ENCODE measurements at places on chromosomes 3 and 15.

DNA sequence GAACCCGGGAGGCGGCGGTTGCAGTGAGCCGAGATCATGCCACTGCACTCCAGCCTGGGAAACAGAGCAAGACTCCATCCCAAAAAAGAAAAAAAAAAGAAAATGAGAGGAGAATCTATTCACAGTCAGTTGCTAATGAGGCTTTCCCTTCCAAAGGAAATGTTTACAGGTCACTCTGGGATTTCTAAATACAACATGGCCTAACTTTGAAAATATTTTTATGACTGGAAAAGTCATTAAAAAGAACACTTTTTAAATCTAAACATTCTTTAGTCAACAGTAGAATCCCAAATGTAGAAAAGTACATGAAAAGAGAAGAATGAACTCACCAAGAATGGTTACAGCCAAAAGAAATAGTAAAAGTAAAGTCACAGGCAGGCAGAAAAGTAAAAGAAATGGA is 78.6 kb downstream of the PLD1 start:
- DNase-seq = no peak

DNA sequence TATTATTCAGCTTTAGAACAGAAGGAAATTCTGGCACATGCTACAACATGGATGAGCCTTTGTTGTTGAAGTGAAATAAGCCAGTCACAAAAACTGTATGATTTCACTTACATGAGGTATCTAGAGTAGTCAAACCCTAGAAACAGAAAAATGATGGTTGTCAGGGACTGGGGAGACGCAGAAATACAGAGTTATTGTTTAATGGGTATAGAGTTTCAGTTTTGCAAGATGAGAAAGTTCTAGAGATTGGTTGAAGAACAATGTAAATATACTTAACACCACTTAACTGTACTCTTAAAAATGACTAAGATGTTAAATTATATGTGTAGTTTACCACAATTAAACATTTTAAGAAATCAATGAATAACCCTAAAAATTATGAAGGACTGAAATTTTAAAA is 15.8 kb downstream of the SPTSSB start:
- DNase-seq = no peak

DNA sequence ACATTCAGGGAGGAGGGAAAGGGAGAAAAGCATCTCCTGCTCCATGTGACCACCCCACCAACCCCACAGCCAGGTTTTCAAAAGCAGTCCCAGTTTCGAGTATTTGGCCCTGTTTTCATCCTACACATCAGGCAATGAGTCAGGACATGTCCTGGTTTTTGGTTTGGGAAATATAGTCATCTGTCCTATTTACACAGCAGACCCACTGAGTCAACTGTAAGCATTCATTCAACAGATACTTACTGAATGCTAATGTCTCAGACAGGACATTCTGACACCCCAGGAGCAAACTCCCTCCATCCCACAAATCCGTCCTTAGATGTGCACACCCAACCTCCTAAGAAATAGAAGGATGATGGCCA is 32.9 kb downstream of the IGDCC3 start:
- no peak for DNase-seq

GRCh38 chr3:101796077-101796680 is 17.2 kb downstream of the NXPE3 start:
- peak; percentile 8 for DNase-seq

GRCh38 chr3:188000361-188000861 is 153.5 kb upstream of the LPP start:
- peak; percentile 68 for DNase-seq

DNA sequence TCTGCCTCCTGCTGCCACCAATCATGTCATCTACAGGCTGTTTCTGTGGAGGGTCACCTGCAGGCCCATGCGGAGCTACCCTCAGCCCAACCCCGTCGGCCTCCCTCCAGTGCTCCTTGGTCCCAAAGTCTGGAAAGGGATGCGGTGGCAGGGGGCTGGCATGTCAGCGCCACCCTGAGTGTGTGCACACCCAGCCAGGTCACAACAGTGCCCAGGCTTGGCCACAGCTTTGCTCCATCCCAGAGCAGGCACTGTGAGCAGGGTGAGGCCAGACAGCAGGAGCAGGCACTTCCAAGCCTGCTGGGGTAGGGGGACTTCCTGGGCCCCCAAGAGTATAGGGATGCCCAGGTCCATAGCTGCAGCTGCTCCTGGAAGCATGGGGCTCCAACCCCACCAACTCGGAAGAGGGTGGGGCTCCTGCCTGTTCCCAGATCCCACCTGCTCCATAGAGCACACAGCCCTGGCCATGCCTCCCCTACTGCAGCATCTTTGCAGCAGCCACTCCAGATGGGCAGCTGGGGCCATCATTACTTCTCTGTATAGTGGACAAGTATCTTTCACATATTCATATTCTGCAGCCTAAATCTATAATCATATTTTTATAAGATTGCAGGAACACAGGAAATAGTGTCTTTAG is 109.3 kb downstream of the CBLB start:
- no peak for DNase-seq

DNA sequence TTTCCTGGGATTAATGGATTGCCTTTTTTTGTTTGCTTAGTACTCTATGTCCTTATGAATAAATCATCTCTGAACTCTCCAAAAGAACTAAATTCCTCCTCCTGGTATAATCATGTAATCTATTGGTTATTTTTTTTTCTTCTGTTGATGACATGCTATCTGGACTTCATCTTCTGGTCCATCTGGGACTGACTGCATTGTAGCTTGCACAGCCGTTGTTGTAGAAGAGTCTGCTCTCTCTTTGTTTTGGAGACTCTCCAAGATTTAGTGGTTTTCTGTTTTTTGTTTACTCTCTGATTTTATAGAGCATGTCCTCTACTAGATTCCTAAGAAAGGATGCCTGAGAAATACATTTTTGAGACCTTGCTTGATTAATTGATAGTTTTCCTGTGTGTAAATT is 19.1 kb downstream of the IREB2 start:
- no peak for DNase-seq

DNA sequence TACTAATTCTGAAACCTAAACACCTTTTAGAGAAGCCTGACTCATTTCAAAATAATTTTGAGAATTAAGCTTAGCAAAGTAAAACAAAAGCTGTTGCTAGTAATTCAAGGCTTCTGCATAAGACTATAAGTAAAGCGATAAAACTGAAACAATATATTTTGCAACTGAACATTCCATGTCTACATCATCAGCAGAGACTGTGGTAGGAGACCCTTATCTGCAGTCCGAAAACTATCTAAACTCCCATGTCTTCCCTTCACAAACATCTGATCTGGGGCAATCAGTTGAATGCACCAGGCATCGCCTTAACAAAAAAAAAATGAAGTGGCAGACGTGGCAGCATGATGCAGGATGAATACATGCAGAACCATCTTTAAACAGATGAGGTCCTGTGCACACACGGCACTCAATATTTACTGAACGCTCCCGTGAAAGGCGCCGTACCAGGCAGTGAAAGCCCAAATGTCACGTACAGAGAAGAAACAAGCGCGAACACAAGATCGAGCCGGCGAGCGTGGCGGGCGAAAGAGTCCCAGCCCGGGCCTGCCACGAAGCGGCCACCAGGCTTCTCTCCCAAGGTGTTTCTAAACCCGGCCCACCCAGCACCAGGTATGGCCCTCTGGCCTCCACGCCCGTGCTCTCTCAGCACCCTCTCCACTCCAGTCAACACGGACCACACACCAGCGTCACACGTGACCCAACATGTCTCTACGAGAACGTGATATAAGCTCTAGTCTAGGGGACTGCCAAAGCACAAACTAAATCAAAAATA is 63.0 kb downstream of the CHSY1 start:
- no peak for DNase-seq

DNA sequence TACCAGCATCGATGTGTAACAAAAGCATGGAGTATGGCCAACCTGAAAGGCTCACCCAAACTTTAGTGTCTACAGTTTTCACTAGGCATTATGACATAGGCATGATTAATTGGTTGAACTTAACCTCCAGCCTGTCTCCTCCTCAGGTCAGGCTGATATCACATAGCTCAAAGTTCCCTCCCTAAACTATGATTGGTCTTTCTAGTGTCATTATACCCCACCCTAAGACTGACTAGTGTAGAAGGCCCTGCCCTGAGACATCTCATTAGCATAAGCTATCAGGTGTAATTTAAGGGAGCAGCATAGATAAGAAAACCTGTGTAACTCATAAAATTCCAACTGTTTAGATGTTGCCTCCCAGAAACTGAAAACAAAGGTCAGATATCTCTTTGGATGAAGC is 195.2 kb downstream of the ALCAM start:
- no peak for DNase-seq

DNA sequence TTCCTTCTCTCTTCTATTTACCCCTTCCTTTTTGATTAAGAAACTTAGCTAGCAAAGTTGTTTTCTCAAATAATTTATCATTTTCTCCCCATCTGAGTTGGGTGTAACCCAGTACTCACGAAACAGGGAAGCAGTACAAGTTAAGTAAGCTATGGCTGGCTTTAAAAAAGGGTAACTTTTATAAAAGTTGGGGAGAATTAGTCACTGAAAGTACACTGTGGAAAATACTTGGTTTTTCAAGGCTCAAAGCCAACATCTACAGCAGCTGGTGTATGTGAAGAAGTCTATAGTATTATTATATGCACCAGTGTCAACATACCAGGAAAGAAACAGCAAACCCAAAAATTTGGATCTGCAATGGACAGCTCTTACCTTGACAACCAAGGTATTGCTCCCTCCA is 25.5 kb downstream of the CLK3 start:
- DNase-seq = no peak

DNA sequence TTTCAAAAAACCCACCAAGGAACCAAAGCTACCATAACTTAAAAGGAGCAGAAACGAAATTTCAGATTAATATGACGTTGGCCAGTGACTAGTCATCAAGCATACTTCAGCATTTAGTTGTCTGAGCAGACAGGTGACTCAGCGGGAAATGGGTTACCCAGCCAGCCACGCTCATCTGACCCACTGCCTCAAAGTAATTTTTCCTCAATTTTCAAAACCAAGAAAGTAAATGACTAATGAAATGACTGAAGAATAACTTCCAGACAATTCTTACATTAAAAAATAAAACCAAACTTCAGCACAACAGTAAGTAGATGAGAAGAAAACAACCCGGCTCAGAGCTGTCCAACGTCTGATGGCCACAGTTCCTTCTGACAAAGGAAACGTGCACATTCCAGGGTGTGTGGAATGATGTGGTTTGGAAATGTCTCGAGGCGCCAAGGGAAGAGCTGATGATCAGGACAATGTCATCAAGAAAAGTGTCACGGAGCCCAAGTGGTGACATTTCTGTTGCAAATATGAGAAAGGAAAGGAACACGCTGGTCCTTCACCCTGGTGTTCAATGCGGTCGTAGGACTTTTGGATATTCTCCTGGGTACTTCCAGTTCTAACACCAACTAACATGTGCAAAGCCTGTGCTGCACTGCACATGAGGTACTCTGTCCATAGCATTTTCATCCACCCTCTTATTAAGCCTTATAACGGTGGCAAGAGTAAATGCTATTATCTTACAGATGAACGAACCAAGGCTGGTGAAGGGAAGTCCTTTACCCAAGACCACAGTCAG is 79.1 kb downstream of the FOXP1 start:
- no peak for DNase-seq

DNA sequence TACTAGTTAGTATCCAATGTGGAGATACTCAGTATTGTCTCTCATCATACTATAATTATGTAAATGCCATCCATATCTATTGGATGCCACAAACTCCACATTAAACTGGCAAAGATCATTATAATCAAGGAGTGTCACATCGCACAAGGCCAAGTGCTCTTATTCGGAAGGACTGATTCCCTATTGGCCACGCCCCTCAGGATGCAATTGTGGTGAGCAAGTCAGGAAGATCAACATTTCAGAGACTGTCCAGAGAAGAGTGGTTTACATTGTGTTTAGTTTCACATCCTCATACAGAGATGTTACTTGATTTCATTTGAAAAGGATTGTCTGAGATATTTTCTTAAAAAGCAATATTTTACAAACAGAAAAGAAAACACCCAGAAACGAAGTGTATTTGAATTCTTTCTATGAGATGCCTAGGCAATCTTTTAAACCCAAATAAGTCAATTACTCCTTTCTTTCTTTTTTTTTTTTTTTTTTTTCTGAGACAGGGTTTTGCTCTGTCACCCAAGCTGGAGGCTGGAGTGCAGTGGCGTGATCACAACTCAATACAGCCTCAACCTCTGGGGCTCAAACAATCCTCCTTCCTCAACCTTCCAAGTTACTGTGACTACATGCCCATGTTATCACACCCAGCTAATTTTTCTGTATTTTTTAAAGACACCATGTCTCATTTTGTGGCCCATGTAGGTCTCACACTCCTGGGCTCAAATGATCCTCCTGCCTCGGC is 369.1 kb downstream of the RBMS3 start:
- no peak for DNase-seq

DNA sequence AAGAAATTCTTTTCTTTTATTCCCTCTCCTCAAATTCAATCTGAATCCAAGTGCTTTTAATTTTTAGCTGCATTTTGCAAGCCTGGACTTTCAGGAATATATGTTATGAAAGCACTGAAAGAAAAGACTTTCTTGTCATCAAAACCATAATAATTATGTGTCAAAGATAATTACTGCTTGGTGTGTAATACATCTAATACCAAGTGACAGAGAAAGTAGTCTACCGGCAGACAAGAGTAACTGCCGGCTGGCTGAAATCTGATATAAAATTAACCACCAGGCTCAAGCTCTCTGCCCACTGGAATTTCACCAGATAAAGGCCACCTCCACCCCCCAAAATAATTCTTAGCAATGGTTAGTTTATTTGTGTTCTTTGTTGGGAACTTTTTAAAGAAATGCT is 220.9 kb upstream of the CDIN1 start:
- no peak for DNase-seq

- no peak for DNase-seq
Measured at GRCh38 chr15:75532413-75533250, 46.5 kb downstream of the PTPN9 start.

Data from NCI-H524 (cell line).